ENCODE measurements at places on chromosomes 1 and 21. TPM values are rescaled to one million over a fixed set of nuclear protein-coding genes. Genes with fewer than 3 reads are reported as not detected.

DNA sequence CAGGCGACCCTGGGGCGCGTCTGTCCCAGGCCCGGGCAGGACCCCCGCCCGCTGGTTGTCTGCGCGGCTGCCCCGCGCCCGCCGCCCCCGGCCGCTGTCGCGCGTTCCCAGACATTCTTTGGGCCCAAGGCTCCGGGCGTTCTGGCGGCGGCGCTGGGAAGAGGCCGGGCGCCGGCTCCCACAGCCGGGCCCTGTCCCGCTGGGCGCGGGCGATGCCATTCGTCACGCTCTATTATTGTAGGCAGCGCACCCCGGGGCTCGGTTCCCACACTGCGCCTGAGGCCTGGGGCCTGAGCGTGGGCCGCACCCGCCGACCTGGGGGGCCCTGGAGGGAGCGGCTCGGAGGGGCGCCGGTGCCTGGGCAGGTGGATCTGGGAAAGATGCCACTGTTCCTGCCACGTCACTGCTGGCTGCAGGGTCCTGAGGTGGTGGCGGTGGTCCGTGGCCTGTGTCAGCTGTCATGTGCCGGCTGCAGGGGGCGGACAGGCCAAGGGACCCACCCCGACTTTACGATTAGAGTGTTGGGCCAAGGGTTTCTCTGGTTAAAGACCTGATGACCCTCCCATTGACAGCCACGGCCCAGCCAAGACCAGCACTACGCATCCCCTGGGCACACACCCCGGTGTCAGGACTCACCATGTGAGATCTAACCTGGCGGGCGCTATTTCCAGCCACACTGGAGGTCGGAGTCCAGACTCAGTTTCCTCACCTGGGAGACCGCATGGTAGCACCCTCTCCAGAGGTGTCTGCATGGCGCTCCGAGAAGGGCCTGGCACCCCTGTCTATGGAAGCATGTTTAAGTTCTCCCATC, 55.1 kb upstream of the ADARB1 start:
- no peak for DNase-seq

- no peak for DNase-seq
These were observed 9.8 kb upstream of the PHACTR4 start for GRCh38 chr1:28359592-28360239.

GRCh38 chr21:28229814-28230213, 762.9 kb downstream of the LTN1 start:
- no peak for DNase-seq

GRCh38 chr1:78102082-78102481, 56.3 kb downstream of the GIPC2 start:
- DNase-seq = no peak

- no peak for DNase-seq
These were observed 16.8 kb upstream of the HHAT start for GRCh38 chr1:210311726-210312493.

- no peak for DNase-seq
These were observed 727.0 kb upstream of the NEGR1 start for GRCh38 chr1:73009311-73009710.

GRCh38 chr21:36055551-36055950, 4.8 kb downstream of the SETD4 start:
- no peak for DNase-seq

DNA sequence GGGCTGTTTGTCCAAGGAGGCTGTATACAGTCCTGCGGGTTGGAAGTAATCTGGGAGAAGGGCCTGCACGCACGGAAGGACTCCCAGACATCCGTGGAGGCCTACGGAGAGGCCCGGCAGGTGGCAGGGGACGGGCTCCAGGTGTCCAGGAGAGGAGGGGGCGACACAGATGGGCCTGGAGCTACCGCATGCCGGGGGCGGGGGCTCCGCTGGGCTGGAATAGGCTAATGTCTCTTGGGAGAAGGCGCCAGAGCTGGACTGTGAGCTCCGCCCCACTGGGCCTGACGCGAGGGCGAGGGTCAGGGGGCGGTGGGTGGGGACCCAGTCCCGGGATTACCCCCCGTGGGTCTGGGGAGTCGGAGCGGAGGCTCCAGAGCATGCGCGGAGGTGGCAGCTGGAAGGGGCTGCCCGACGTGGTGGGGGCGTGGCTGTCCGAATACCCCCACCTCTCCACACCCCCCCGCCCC, 659 bp downstream of the AGO1 start:
- DNase-seq = no peak

DNA sequence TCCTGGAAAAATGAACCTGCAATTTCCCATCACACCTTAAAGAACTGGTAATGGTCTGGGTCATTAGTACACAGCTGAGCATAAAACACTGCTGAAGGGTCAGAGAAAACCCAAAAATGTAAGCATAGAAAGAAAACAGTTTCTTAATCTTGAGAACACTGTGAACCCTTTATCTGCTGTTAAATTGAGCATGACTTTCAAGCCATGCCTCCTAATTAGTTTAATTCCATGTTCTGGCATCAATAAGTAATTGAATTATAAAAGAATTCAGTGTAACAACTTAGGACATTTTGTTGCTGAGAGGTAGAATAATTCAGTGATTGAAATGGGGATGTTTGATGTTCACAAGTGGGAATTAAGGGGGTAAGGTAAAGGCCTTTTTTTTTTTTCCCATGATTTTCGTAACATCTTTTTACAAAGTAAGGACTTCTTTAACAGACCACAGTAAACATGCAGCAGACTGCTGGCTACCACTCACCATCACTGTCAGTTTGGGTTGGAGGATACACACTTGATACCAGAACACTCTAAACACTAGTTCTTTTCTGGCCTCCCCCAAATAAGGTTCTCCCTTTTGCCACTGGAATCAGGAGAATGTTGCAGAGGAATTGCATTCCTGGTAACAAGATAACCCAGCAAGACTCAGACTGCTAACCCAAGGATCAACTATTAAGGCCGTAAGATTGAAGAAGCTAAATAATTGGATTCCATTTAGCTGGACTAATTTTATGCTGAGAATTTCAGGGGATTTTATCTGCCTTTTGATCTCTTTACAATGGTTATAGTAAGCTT, 3.0 kb downstream of the RWDD3 start:
- no peak for DNase-seq

DNA sequence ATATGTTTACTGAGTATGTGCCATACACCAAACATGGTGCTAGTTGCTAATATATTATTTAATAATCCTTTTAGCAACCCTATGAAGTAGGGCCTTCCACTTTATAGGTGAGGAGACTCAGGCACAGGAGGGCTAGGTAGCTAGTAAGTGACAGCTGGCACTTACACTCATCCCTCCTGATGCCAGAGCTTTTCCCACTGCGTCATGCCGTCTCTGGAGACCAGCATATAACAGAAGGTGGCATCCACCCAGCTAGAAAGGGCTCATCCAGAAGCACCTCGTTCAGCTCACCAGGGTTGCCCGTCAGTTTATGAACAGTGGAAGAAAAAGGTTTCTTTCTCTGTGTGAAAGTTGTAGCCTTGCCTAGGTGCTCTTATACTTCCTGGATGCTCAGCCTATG, 108.9 kb downstream of the NOS1AP start:
- DNase-seq = no peak

DNA sequence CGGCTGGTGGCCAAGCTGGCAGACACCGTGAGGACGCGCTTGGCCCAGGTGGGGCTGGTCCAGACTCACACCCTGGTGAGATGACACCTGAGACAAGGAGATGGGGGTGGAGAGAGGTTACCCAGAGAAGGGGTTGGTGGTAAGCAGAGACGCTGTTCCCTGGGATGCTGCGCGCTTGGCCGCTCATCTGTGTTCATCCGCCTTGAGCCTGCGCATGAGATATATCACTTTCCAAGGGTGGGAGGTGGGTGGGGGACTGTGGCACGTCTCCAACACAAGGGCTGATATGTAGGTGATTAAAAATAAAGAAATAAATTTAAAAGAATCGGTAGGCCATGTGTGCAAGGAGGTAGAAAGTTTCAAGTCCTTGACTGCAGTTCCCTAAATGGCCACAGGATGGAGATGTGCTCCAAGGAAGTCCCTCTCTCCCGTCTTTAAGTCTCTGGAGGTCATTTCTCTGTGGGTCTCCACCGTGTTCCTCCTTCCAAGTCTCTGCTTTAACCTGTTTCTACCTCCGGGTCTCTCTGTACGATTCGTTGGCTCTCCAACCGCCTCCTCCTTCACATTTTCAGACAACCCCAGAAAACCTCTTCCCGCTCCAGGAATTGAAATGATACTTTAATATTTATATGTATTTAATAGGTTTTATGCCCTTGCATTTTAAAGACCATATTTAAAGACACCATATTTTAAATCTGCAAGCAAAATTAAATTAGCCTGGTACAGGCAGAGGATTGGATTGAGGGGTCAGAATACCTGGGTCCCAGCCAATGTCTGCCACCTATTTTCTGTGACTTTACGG, 4.5 kb downstream of the TTC24 start:
- DNase-seq = no peak

- peak; percentile 26 for DNase-seq
These were observed 9.2 kb upstream of the GALE start for GRCh38 chr1:23809751-23810171.

DNA sequence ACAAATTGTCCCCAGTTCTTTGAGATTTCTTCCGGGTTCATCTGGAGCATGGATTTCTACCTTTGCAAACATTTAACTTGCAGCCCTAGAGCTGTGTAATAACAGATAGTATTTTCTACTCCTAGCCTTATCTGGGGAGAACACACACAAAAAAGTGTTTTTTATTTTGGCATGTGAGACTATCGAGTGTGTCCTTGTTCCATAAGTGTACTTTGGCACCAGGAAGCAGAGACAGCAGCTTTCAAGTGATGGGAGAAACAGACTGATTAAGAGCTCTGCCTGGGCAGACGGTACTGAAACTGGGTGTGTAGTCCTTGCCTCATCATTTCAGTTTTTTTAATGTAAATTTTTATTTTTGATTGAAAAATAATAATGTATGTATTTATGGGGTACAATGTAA, 297.4 kb downstream of the ST6GALNAC3 start:
- no peak for DNase-seq

DNA sequence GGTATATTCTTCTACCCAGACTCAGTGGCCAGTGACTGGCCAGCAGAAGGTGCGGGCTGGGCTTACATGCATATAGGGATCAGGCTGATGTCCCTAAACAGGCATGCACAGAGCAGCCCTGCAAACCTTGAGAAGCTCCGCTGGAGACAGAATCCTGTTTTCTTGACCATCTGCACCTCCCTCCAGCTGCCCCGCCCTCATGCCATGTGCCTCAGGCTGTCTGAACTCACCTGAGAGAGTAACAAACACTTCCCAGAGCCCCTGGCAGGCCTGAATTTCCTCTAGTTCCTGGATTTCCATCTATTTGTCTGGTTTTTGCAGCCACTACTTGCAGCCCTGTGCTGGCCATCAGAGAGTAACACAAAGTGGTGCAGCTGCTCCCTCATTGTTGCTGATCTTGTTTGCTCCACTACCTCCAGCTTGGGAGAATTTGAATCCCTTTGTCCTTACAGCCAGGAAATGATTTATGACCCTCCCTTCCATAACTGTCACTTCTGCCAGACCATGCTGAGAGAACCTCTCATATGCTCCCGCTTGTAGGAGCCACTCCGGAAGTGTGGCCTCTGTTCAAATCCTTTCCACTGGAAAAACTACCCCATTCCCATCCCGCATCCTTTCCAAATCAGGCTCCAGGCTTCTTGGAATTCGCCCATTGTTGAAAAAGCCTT, 113.6 kb downstream of the NMNAT2 start:
- DNase-seq = no peak

DNA sequence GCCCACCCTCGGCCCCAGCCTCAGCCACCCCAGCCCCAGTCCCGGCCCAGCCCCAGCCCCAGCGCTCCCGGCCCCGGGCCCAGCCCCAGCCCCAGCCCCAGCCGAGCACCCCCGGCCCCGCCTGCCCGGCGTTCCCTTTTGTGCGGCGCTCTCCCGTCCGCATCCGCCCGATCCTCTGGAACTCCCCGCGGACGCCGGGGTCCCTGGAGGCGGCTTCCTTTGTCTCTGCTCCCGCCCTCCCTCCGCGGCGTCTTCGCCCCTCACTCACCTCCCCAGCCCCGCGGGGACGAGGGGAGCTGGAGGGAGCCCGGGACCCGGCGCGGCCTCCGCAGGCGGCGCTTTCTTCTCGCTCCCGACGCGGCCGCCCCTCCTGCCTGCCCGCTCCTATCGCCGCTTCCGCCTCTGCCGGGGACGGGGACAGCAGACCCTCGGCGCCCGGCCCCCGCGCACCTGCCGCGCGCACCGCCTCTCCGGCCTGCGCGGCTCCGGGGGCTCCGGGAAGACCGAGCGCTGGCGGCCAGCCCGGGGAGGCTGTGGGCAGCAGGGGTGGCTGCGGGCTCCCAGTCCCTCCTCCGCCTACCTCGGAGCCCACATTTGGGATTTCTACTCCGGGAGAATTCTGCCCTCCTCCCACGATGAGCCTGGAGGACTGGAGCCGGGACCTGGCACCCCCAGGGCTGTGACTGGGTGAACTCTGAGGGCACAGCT, 14.0 kb downstream of the AGRN start:
- no peak for DNase-seq

- DNase-seq = no peak
These were observed 442.3 kb downstream of the LRRIQ3 start for GRCh38 chr1:73755649-73756048.

DNA sequence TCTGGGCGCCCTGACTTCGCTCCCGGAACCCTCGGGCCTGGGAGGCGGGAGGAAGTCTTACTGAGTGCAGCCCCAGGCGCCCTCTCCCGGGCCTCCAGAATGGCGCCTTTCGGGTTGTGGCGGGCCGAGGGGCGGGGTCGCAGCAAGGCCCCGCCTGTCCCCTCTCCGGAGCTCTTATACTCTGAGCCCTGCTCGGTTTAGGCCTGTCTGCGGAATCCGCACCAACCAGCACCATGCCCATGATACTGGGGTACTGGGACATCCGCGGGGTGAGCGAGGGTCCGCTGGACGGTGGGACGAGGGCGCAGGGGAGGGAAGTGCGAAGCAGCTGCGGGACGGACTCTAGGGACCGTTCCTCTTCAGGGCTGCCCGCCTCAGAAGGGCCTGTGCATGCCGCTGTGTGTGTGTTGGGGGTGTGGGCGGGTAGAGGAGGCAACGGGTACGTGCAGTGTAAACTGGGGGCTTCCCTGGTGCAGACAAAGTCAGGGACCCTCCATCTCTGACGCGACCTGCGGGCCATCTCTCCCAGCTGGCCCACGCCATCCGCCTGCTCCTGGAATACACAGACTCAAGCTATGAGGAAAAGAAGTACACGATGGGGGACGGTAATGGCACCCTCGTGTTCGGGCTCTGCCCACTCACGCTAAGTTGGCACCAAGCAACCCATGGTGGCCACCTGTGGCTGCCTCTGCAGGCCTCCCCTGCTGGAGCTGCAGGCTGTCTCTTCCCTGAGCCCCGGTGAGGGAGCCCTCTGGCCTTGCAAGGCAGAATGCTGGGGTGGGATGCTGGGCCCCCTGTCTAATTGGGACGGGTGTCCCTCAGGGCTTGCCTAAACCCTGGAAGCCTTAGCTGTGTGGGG, at the start of gene GSTM1:
Gene GSTM1 (plus strand): TSS at position 177 of the 859 bp plus-strand sequence. CDS start 57 bp downstream, at position 234.
- DNase-seq = no peak

Gene USP16
- 34.4 TPM for total RNA-seq

Gene SYCP1
- total RNA-seq = not detected

Gene RHCE
- not detected for total RNA-seq

Gene GJA5
- total RNA-seq = 0.83 TPM

Gene FCER1G
- total RNA-seq = 44.1 TPM

Gene EXTL1
- total RNA-seq = not detected

Gene NBPF6
- total RNA-seq = not detected

Gene CFHR5
- not detected for total RNA-seq

Gene FRRS1
- 23.1 TPM for total RNA-seq

Gene NPHS2
- total RNA-seq = not detected

Gene CCDC181
- total RNA-seq = not detected

Gene NFIA
- total RNA-seq = 27.9 TPM

Gene DNASE2B
- not detected for total RNA-seq

Gene OR2AK2
- total RNA-seq = not detected

Gene LCE3D
- total RNA-seq = not detected

Gene LMX1A
- total RNA-seq = 0.67 TPM

All from esophagus squamous epithelium (tissue), 5 donors.